ENCODE measurements at places on chromosomes 6 and 20.
A peak's percentile ranks its signal among the peaks of the same experiment; 100 is the strongest.

DNA sequence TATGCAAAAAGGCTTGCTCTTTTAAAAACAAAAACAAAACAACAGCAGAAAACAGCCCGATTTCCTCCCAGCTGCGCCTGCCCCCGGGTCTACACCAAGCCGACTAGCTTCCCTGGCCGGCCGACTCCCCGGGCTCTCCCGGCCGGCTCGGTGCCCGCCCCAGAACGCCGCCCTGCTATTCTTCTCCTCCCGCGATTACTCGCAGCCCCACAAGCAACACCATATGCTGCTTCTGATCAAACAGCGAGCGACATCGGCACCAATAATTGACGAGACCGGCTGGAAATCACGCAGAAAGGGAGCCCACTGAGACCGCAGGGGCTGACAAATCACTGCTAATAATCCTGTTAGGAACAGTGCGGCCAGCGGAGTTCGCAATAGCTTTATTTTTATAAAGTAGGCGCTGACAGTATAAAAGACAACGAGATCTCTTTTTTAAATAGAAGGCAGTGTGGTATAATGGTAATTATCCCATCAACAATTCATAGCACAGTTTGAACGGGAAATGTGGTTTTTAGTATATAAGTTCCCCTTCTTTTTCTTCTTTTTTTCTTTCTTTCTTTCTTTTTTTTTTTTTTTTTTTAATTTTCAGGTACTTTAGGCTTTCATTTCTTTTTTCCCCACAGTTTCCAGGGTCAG lies 3.3 kb downstream of the SIM1 start:
- peaks cover 86% of the 10 kb centered on the region for H3K27me3 ChIP-seq
- H3K27ac ChIP-seq: no peak overlapping the region

- H3K27me3 ChIP-seq: no peaks in the 10 kb centered on the region
- no peaks in the 10 kb centered on the region for H3K4me1 ChIP-seq
- H3K36me3 ChIP-seq: no peaks in the 10 kb centered on the region
- H3K27ac ChIP-seq: no peak overlapping the region
Measured at GRCh38 chr20:61886721-61887595, 178.7 kb downstream of the TAF4 start.

DNA sequence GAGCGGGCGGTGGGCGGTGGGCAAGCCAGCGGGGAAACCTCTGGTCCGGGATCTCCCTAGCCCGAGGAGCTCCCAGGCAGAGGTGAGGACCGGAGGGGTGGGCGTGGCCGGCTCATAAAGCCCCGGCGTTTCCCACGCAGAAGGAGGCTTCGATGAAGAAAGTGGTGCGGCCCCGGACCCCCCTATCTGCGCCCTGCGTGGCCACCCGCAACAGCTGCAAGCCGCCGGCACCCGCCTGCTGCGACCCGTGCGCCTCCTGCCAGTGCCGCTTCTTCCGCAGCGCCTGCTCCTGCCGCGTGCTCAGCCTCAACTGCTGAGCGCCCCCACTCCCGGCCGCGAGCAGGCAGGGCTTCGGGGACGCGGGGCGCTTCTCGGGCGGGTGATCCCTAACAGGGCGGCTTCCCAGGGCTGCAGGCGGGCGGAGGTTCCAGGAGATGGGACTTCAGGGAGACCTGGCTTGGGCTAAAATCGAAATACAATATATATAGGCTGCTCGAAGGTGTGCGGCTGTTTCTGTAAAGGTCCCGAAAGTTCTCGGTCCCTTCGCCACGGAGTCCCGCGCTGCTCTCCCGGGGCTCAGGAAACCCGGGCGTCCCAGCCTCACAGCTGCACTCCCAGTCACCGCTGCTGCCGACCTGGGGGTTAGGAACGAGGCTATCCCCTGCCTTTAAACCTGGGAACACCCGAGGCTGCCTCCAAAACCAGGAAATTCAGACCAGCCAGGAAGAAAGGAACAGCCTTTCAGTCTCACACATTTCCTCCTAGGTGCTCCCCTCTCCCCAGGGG lies 27.8 kb downstream of the ASIP start:
- H3K4me3 ChIP-seq: no peak overlapping the region
- H3K27me3 ChIP-seq: no peaks in the 10 kb centered on the region
- no peaks in the 10 kb centered on the region for H3K36me3 ChIP-seq
- H3K27ac ChIP-seq: no peak overlapping the region

- no peaks in the 10 kb centered on the region for H3K36me3 ChIP-seq
- no peak overlapping the region for H3K27ac ChIP-seq
- H3K4me1 ChIP-seq: peaks cover 13% of the 10 kb centered on the region
- no peak overlapping the region for H3K4me3 ChIP-seq
- H3K27me3 ChIP-seq: peaks cover 22% of the 10 kb centered on the region
Measured at GRCh38 chr6:21590346-21590745, 3.2 kb upstream of the SOX4 start.

GRCh38 chr6:134070271-134070670 lies 17.8 kb upstream of the SLC2A12 start:
- H3K36me3 ChIP-seq: no peaks in the 10 kb centered on the region
- no peaks in the 10 kb centered on the region for H3K27me3 ChIP-seq
- H3K27ac ChIP-seq: no peak overlapping the region
- H3K4me1 ChIP-seq: no peaks in the 10 kb centered on the region
- DNase-seq: no peak

GRCh38 chr6:113837170-113837569 lies 20.0 kb upstream of the MARCKS start:
- no peaks in the 10 kb centered on the region for H3K27me3 ChIP-seq
- DNase-seq: no peak
- no peak overlapping the region for H3K27ac ChIP-seq
- H3K4me1 ChIP-seq: no peaks in the 10 kb centered on the region

GRCh38 chr6:134211297-134211696 lies 106.6 kb downstream of the SGK1 start:
- no peak overlapping the region for H3K27ac ChIP-seq
- DNase-seq: no peak
- no peaks in the 10 kb centered on the region for H3K36me3 ChIP-seq
- H3K4me3 ChIP-seq: no peak overlapping the region
- H3K27me3 ChIP-seq: no peaks in the 10 kb centered on the region
- H3K4me1 ChIP-seq: no peaks in the 10 kb centered on the region

GRCh38 chr6:36049582-36049981 lies 22.0 kb downstream of the MAPK14 start:
- H3K36me3 ChIP-seq: peaks cover 3% of the 10 kb centered on the region
- no peak for DNase-seq
- H3K27ac ChIP-seq: no peak overlapping the region
- no peaks in the 10 kb centered on the region for H3K27me3 ChIP-seq

GRCh38 chr6:116329156-116329555 lies 41.6 kb upstream of the DSE start:
- no peak overlapping the region for H3K27ac ChIP-seq
- no peak for DNase-seq
- H3K36me3 ChIP-seq: no peaks in the 10 kb centered on the region
- H3K4me3 ChIP-seq: no peak overlapping the region
- no peaks in the 10 kb centered on the region for H3K27me3 ChIP-seq

DNA sequence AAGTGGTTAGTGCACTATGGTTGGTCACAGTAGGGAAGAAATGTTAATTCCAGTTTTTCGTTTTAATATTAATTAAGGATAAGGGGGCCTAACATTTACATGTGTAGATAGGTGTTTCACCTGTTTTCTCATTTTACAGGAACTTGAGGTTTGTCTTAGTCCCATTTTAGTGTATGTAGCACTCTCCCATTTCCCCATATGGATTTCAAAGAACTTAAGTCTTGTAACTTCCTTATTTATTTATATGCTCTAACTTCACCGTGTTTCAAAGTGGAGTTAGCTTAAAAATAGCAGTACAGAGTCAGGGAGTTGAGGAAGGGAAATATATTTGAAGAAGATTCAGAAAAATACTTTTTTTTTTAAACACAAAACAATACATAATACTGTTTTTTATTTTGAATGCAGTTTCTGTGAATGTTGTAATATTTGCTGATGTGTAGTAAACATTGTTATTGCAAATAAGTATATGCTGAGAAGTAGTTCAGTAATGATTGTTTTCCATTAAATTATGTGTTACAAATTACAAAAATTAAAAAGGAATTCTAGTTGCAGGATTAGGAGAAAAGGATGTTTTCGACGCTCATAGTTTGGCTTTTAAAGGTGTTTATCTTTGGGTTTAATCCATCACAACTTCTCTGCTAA lies 3.5 kb downstream of the SCAF8 start:
- H3K4me3 ChIP-seq: no peak overlapping the region
- H3K27ac ChIP-seq: no peak overlapping the region
- DNase-seq: no peak
- H3K27me3 ChIP-seq: no peaks in the 10 kb centered on the region
- H3K4me1 ChIP-seq: peaks cover 64% of the 10 kb centered on the region

DNA sequence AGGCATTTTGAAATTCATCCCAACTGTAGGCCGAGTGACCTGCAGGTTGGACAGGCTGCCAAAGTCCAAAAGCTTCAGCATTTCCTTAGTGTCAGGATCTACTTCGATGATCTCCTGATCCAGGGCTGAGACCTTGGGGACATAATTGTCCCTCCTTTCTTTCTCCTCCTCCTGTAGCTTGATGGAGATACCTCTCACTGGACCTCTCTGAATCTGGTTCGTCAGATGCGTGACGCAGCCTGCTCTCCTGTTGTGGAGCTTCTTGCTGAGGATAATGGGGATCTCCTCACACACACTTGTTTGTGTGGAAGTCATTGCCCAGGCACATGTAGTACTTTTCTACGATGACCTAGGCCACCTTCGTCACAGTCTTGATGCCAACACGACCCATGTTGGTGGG lies 1.5 kb upstream of the MAS1L start:
- H3K36me3 ChIP-seq: no peaks in the 10 kb centered on the region
- no peak for DNase-seq
- H3K4me1 ChIP-seq: no peaks in the 10 kb centered on the region
- no peak overlapping the region for H3K4me3 ChIP-seq

DNA sequence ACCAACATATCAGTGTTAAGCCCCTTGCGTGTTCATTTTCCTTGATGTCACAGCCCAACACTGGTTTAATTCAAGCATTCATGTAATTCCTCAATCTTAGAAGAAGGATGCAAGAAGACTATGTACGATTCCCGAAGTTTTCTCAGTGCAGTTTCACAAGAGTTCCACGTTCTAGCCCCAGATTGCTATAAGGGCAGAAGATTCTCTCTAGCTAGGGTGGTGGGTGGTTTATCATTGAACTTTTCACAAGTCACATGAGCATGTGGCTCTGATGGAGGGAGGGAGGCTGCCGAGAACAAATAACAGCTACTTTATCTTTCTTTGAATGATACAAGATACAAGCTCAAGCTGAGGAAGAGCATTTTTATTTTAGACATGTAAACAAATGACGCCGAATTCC lies 71.9 kb upstream of the NHSL1 start:
- no peak overlapping the region for H3K27ac ChIP-seq
- DNase-seq: no peak
- H3K36me3 ChIP-seq: no peaks in the 10 kb centered on the region
- peaks cover 13% of the 10 kb centered on the region for H3K27me3 ChIP-seq

DNA sequence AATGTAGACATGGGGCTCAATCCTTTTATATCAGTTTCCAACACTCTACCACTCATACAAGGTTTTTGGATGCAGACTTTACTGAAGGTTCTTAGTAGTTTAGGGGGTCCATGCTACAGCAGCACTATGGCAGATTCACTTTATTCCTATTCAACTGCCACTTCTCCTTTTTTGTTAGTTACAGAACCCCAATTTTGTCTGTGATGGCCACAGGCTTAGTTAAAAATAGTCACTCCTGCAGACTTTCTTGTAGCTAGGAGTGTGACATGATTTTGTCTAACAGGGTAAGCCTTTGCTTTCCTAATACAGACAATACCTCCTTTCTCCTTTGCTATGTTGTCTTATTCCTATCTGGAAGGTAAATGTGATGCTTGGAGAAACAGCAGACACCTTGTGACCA lies 90.0 kb upstream of the SLC24A3 start:
- H3K27me3 ChIP-seq: no peaks in the 10 kb centered on the region
- H3K4me1 ChIP-seq: no peaks in the 10 kb centered on the region
- DNase-seq: no peak
- H3K27ac ChIP-seq: no peak overlapping the region

- H3K27ac ChIP-seq: no peak overlapping the region
- H3K4me1 ChIP-seq: no peaks in the 10 kb centered on the region
- no peaks in the 10 kb centered on the region for H3K36me3 ChIP-seq
- no peak for DNase-seq
- no peak overlapping the region for H3K4me3 ChIP-seq
- no peaks in the 10 kb centered on the region for H3K27me3 ChIP-seq
Measured at GRCh38 chr6:12733876-12734275, 17.3 kb downstream of the PHACTR1 start.

DNA sequence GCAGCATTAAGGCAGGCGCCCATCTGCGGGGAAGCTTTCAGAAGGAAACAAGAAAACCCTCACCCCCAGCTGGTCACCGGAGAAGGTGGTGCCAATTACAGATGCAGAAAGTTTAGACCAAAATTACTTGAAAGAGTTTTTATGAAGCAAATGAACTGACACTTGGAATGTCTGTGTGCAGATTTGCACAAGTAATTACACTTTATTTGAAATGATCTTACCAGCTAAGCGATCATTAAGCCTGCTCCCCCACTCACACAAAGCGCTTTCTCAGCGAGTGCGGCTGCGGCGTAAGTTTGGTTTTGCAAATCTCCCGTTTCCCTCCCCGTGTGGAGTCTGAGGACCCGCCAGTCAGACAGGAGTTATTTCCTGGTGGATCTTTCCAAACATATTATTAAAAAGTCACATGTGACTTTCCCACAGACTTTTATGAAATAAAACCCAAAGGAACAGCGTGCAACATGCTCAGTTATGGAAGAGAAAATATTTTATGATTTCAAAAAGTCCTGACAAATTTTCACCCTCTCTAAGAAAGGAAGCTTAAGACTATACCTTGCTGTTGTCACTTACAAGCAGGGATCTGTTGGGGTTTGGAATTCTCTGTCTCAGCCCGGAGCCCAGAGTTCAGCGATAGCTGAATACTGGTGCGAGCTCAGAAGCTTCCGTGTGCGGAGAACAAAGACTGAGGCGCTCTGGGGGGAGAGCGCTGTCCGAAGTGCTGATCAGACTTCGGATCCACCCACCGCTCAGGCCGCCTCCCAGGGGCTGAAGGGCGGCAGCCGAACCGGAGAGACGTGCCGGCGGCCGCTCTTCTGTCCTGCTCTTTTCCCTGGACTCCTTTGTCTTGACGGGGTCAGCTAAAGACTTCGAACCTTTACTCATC lies 2.7 kb upstream of the MYT1 start:
- peaks cover 38% of the 10 kb centered on the region for H3K27me3 ChIP-seq
- no peaks in the 10 kb centered on the region for H3K4me1 ChIP-seq
- no peaks in the 10 kb centered on the region for H3K36me3 ChIP-seq
- peak; percentile 6 for DNase-seq
- H3K27ac ChIP-seq: no peak overlapping the region

Data from CD8-positive, alpha-beta memory T cell (primary cell).